ENCODE measurements at places on chromosomes 3 and 15.
A peak's percentile ranks its signal among the peaks of the same experiment; 100 is the strongest.

DNA sequence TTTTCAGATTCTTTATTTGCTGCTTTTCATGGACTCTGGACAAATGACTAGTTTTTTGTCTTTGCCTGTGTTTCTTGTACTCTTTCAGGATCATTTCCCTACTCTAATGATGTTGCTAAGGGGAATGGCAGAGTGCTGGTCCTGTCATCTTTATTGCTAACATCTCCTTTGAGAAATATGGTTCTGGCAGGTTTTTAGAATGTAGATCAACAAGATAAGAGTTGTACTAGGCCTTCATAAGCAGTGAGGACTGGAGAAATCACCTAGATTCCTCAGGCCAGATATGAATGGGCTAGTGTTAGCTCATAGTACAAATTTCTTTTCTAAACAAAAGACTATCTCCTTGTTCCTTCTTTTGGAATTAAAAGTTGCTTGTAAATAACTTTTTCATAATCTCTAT lies 156.0 kb downstream of the UBE2E2 start:
- DNase-seq: no peak

GRCh38 chr3:8606701-8607231 lies 37.8 kb downstream of the SSUH2 start:
- no peak for DNase-seq

DNA sequence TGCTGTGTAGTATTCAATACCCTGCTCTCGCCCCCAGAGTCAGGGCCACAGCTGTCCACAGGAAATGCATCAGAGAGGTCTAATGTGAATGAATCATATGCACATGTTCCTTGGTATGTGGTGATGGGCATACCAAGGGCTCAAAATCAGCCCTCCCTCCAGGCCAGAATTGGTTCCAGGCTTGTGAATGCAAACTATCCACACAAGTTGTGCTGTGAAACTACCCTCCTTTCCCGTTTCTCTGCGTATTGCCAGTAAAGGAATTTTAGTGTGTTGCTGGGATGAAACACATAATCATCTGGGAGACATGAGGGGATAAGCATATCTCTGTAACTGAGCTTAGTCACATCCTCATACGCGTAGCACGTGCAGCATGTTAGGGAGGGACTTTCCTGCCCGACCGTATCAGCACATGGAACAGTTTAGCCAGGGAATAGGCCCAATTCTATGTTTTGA lies 9.2 kb upstream of the MME start:
- DNase-seq: no peak

DNA sequence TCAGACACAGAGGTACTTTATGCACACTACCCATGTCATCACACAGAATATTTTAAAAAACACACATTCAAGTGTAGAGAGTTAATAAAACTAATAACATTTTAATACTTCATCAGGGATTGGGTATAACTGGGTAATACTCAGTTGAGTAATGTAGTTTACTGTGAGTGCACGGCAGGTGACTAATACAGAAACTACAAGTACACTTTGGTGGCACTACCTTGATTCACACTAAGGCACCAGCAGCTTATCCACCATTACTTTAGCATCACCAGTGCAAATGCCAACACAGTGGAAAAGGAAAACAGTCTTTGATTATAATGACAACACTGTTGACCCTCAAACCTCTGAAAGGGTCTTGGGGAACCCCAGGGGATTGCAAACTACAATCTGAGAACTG lies 33.6 kb downstream of the ZNF280D start:
- peak; percentile 14 for DNase-seq

- no peak for DNase-seq
Measured at GRCh38 chr3:42144209-42144608, 53.1 kb downstream of the TRAK1 start.

- no peak for DNase-seq
Measured at GRCh38 chr3:152434142-152434541, 165.4 kb downstream of the MBNL1 start.

- no peak for DNase-seq
Measured at GRCh38 chr3:41126472-41126871, 72.8 kb upstream of the CTNNB1 start.

DNA sequence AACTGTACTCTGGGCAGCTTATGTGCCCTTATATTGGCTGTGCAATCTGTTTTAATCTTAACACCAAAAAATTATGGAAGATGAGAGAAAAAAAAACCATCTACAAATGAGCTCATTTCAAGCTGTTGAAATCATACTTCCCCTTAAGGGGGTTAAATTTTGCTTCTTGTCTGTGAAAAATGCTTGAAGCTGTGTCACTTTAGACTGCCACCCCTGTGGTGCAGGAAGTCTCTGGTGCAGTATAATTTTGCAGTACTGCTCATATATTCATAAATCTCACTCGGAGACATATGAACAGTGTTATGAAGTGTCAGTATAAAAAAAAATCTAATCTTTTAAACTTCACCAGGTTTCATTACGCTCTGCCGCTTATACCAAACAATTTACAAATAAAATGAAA lies 30.4 kb upstream of the FEZF2 start:
- DNase-seq: no peak

DNA sequence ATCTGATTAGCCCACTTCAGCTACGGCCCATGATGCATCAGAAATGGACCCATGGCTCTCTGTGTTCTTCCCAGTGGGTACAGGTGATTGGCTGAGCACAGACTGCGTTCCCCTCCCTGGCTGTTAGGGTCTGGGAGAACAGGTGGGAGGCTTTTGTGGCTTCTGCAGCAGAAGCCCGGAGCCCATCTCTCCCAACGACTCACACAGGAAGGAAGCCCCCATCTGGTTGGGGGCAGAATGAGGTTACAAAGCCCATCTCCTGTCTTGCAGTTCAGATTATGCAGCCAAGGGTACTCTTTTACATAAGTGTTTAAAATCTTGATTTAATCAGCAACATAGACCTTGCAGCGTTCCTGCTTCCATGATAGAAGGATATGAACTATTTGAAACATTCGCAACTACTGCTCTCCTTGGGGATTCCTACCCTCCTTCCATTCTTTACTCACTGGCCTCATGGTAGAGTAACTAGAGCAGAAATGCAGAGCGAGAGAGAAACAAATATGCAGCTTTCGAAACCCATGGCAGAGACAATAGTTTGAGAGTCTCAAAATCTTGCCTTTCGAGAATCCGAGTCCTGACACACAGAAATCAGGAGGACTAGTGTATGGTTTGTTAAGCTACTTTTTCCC lies 291.3 kb downstream of the TLE3 start:
- no peak for DNase-seq

GRCh38 chr3:73509816-73510215 lies 114.9 kb downstream of the PDZRN3 start:
- DNase-seq: no peak

GRCh38 chr3:24802614-24803013 lies 308.0 kb upstream of the THRB start:
- DNase-seq: peak; percentile 18

Data from GM10248 (cell line).